ENCODE measurements at places on chromosomes 5 and 9.

DNA sequence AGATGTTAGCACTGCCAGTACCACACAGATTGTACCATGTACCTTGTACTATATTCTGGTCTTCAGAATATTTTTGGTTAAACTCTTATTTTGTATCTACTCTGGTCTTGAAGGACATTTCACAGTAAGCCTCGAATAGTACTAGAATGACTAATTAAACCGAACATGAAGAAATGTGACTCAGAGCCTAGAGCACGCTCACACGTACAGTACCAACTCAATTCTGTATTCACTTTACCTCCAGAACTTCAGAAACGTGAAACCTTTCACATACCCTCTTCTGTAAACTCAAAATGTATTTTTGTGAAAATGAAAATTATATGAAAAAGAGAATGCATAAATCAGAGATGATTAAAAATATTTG, 112.8 kb downstream of the MVB12B start:
- peak; percentile 40 for DNase-seq

GRCh38 chr9:69028754-69029153, 6.8 kb upstream of the FXN start:
- no peak for DNase-seq

DNA sequence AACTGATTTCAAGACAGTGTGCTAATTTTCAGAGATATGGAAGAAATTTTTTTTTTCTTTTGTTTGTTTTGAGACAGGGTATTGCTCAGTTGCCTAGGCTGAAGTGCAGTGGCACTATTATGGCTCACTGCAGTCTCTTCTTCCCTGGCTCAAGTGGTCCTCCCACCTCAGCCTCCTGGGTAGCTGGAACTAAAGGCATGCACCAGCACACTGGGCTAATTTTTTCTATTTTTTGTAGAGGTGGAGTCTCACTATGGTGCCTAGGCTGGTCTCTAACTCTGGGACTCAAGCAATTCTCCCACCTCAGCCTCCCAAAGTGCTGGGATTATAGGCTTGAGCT, 9.9 kb upstream of the TEX48 start:
- DNase-seq: no peak

- no peak for DNase-seq
Observed at GRCh38 chr9:76419782-76420380, 25.7 kb upstream of the RFK start.

- no peak for DNase-seq
Observed at GRCh38 chr5:169168280-169168679, 132.7 kb downstream of the SLIT3 start.

GRCh38 chr9:36992501-36993316, 41.4 kb downstream of the PAX5 start:
- no peak for DNase-seq

GRCh38 chr9:111375817-111376564, 46.0 kb upstream of the OR2K2 start:
- no peak for DNase-seq

DNA sequence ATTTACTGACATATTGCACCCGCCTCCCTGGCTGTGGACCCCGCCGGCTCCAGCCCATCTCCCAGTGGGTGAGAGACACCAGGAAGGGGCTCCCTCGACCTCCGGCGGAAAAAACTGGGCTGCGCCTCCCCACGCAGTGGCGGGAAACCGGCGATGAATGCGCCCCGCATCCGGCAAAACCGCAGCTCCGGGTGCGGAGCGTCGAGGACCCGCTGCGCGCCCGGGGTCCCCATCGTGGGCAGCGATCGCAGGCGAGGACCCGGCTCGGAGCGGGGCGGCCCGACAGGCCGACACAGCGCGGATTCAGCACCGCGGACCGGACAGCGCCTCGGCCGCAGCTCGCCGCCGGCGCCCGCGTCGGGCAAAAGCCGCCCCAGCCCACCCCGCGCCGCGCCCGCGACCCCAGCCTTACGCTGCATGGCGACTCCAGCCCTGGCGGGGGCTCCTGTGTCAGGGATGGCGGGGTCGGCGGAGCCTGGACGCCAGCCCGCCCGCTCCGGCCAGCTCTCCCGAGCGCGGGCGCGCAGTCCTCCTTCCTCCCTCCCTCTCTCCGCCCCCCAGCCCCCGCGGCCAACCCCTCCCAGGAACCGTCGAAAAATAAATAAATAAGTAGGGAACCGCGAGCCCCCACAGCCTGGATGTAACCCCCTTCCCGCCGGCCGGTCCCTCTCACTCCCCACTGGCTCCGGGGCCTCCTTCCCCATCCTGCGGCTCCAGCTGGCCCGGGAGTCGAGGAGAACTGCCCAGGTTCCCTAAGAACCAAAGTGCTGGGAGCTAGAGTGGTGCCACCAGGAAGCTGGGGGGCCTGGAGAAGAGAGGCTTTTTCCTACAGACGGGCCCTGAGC, 3.1 kb downstream of the LHX3 start:
- peak; percentile 75 for DNase-seq

Data from GM13977 (cell line).